ENCODE measurements at places on chromosomes 2 and 18.

GRCh38 chr2:203418271-203418670 lies 90.1 kb downstream of the ABI2 start:
- DNase-seq, result no peak

- DNase-seq, result no peak
These were observed 402.7 kb downstream of the LRP1B start for GRCh38 chr2:141728142-141728541.

- DNase-seq, result no peak
These were observed 955 bp upstream of the BBS5 start for GRCh38 chr2:169478339-169478738.

DNA sequence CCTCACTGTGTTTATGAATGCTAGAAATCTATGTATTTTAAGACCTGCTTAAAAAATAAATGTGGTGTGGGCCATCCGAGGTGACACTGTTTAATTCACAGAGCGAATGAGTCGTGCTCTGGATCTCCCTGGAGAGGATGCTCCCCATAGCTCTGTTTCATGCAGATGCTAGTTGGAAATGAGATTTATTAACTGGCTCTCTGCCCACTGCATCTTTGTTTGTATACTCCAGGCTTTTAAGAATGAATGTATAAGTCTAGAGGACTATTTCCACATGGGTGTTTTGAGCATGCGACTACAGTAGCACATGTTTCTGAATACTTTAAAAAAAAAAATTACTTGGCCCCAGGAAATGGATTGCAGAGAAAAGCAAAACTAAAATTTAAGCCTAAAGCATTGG lies 3.9 kb downstream of the MAPRE2 start:
- no peak for DNase-seq

GRCh38 chr2:96024336-96025193 lies 10.2 kb downstream of the GPAT2 start:
- DNase-seq, result no peak

DNA sequence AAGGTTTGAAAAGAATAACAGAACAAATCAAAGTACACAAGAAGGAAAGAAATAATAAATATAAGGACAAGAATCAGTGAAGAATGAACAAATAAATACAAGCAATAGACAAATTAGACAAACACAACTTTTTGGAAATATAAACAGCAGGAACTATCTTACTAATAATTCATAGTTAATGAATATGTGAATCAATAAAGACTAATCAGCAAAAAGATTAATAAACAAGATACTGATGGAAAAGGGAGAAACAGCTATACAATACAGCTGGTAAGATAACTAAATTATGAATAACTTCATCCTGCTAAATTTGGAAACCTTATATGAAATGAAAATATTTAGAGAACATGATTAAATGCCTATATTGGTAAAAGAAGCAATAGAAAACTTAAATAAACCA lies 193.6 kb upstream of the SPRED2 start:
- no peak for DNase-seq

DNA sequence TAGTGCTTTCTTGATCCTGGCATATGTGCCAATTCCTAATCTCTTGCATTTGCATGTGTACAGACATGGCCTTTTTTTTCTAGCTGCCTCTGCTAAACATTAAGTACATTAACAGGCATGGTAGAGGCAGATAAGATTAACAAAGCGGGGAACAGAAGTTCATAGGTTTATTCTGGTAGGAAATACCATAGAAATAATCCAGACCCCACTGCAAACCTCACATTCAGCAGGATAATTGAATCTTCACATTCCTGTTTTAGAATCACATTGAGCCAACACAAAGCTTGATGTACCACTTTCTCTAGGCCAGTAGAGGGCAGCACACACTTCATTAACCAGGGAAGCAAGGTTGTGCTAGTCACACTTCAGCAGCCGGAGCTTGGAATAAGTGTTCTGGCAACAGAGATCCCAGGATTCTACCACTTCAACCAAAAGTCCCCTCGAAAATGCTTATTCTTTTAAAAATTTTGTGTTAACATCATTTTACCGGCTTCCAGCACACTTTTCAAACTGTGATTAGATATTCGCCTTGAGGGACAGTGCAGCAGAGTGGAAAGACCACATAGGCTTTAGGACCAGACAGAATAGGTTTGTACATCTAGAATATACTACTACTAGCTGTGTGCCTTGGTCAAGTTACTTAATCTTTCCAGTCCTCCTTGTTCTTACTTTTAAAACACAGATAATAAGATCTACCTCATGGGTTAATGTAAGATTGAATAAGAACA lies 420.2 kb upstream of the CHST9 start:
- DNase-seq, result no peak

- no peak for DNase-seq
These were observed 19.1 kb downstream of the FHL2 start for GRCh38 chr2:105379741-105380186.

DNA sequence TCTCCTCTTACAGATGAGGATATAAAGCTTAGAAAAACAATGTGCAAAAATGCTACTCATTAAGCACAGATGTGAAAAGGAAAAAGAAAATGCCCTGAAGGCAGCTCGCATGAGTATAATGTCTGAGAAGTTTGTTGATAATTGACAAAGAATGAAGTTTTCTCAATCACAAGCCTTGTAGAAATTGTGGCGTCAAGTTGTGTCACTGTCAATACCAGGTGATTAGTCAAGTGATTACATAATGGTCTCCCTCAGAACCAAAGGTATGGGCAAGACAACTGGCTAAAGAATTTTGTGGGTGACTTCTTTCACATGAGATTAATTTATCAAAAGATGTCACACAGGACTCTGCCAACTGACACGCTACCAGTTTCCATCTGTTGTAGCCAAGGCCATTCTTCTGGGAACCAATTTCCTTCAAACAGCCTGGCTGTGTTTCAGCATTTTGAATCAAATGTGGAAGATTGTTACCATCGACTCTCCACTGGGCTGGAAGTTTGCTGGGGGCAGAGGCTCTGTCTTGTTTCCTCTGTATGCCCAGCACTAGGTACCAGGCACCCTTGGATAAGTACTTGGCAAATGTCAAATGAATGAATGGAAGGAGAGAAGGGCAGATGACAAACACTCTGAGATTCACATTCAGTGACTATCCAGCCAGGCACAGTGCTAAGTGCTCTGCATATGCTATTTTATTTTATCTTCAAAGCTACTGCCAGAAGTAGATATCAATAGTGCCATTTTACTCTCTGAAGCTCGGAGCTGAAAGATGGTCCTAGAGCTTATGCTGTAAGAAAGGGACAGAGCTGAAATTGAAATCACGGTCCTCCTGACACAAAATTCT lies 5.9 kb upstream of the FN1 start:
- DNase-seq, result no peak

GRCh38 chr18:33459612-33460011 lies 19.1 kb upstream of the CCDC178 start:
- no peak for DNase-seq

DNA sequence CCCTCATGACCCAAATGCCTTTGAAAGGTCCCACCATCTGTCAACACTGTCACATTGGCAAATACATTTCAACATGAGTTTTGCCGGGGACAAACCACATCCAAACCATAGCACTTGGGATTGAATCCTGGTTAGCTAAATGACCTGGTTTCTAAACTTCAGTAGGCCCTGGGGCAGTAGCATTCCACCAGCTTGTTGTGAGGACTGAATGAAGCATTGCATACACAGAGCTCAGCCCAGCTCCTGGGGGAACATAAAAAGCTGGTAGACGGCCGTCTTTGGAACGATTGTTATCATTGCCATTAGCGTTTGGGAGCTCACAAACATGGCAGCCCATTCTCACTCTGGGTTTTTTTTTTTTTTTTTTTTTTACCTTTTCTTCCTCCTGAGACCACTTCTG lies 57.5 kb upstream of the CXCR4 start:
- no peak for DNase-seq

DNA sequence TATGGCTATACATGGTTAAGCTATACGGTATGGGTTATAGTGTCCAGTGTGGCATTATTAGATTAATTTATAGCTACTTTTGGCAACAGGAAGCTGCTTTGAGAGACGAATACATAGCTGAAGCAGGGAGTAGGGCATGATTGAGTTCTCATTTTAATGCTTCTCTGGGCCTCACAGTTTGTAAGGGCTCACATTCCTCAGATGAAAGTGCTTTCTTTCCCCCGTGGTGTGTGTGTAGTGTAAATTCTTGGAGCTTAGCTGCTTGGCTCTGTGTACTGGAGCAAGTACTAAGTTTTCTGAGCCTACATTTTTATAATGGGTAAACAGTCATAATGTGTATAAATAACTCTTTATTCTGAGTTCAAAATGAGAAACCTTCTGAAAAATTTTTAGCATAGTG lies 173.7 kb downstream of the PTPRM start:
- no peak for DNase-seq

- DNase-seq, result no peak
These were observed 186.4 kb upstream of the LHCGR start for GRCh38 chr2:48941908-48942307.

DNA sequence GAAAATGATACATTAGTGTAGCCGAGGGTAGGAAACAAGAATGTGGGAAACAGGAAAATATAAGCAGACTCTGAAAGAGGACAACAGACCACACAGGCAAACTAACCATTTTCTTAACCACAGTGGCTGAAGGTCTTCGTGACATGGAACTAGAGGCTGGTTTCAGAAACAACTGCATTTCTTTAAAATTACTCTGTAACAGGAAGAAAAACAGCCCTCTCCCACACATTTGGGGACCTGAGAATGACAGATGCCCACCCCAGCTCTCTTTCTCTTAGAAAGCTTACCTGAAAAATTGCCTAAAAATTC lies 13.8 kb upstream of the SLC25A52 start:
- DNase-seq, result no peak

- DNase-seq, result no peak
These were observed 990 bp upstream of the GDF7 start for GRCh38 chr2:20666005-20666303.

- no peak for DNase-seq
These were observed 92.6 kb upstream of the TMEM18 start for GRCh38 chr2:769771-770170.

DNA sequence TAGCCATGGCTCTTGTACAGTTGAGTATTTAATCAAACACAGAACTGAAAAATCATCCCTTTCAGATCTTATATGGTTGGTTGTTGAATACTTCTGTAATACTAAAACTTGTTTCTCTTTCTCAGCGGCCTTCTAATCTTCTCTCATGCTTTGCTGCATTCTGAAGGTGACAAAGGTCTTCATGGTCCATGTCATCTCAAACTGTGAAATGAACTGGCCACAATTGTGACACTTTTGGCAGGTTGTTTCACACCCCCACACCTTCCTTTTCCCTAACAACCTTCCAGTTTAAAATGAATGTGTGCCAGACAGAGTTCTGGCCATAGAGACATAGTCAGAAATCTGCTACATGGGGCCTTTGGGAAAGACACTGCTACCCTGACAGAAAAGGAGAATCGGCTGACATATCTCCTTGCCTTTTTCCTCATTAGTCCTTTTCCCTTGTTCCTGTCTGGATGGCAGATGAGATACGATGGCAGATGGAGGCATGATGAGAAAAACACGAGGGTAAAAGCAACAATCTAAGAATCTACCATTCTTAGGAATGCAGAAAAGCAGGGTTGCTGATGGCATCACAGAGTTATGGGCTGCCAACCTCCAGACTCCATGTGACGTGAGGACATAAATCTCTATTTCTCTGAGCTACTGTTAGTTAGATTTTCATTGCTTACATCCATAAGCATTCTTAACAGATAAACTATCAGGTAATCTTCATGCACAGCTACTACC lies 106.5 kb downstream of the PIGN start:
- no peak for DNase-seq

- no peak for DNase-seq
These were observed 181.3 kb upstream of the SRD5A2 start for GRCh38 chr2:31762085-31762484.

DNA sequence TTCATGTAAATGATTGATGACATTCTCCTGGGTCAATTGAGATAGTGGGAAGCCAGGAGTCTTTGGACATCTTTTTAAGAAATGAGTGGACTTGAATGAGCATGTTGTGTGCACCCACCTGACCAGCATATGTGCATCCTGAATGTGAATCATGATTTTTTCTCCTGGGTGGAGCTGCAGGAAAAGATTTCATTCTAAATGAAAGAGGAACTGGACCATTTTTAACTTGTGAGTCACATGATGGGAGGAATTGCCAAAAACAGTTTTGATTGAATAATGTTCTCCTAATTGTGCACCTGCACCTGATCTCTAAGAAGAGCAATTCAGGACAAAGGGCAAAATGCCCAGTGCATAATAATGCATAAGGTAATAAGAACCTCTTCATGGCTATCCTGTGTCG lies 32.3 kb downstream of the COPS8 start:
- DNase-seq, result no peak

DNA sequence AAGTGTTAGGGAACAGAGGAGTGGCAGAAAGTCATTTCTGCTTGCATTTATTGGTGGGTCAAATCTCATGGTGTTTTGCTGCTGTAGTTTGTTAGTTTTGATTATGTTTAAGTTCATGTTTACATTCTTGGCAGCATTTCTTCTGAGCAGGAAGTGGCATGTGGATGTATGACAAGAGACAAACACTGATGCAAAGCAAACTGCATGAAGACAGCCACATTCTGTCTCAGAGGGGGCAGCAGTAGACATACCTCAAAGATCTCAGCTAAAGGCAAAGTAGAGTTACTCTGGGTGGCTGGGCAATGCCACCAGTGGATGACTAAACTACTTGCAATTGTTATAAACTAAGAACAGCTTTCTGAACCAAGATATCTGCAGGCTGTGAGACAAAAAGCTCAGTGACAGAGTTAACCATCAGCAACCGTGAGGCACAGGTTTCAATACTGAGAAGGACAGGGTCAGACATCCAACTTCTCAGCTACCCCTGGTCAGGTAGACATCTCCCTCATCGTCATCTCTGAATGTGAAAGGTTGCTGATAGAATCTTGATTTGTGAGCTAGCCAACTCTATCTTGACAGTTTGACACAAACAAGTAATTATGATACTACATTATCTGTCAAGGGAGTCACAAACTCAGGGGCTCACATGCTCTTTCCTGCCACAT lies 16.4 kb downstream of the GALNT3 start:
- no peak for DNase-seq

DNA sequence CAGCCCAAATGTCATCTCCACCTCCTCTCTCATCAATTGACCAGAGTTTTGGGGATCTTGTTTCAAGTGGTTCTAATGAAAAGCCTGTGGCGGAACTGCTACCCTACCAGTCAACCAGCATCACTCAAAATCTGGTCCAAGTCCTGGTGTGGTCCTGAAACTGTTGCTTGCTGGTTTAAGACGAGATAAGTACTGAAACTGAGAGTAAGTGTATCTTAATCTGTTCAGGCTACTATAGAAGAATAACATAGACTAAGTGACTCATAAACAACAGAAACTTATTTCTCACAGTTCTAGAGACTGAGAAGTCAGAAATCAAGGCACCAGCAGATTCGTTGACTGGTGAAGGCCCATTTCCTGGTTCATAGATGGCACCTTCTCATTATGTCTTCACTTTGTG lies 879 bp upstream of the GALNT5 start:
- no peak for DNase-seq

DNA sequence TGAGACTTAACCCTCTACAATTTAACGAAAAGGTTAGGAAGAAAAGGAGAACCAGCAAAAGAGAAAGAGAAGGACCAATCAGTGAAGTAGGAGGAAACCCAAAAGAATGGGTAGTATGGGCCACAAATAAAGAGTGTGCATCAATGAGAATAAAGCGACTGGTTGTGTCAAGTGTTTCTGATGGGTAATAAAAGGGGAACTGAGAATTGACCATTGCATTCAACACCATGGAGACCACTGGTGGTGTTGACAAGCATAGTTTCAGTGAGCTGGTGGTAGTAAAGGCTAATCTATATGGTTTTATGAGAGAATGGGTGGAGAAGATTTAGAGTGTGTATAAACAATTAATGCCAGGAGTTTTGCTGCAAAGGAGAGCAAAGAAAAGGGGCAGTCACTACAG lies 75.4 kb downstream of the CSRNP3 start:
- DNase-seq, result no peak

- no peak for DNase-seq
These were observed 18.0 kb downstream of the PARD6G start for GRCh38 chr18:80229363-80229762.

Data from activated CD4-positive, CD25-positive, alpha-beta regulatory T cell (primary cell).